ENCODE measurements at places on chromosomes 3 and 15. TPM values are rescaled to one million over a fixed set of nuclear protein-coding genes. Genes with fewer than 3 reads are reported as not detected.

DNA sequence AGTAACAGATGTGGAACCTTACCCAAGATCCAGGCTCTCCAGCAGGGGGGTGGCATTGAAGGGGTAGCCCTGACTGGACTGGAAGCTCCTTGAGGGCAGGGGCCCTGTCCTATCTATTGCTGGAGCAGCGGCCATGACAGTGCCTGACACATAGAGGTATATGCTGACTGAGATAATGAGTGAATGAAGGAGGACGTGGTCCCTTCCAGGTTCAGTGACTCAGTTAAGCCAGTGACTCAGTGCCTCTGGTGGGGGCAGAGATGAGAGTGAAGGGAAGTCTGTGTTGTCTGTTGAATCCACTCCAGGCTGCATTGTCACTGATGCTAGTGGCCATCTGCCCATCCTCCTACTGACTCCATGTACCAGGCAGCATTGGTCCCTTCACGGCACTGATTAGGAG, 13.0 kb upstream of the CTXND1 start:
- DNase-seq: no peak

- DNase-seq: no peak
Measured at GRCh38 chr15:69000725-69001503, 13.6 kb upstream of the NOX5 start.

DNA sequence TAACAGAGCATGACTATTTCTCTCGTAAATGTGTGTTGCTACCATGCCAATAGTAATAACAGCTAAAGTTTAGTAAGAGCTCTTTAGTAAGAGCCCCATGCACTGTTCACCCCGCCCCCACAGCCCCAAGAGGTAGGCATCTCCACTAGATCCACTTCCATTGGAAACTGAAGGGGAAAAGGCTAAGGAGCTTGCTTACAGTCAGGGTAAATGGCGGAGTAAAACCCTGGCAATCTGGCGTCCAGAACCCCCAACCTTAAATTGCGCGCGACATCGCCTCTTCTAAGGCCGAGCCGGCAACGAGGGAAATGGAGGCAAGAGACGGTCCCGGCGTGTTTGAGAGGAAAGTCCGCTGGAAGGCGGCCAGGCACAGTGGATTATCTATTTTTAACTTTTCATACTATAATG, 654 bp upstream of the C3orf38 start:
- DNase-seq: no peak

GRCh38 chr3:69715204-69715603, 24.1 kb upstream of the MITF start:
- no peak for DNase-seq

DNA sequence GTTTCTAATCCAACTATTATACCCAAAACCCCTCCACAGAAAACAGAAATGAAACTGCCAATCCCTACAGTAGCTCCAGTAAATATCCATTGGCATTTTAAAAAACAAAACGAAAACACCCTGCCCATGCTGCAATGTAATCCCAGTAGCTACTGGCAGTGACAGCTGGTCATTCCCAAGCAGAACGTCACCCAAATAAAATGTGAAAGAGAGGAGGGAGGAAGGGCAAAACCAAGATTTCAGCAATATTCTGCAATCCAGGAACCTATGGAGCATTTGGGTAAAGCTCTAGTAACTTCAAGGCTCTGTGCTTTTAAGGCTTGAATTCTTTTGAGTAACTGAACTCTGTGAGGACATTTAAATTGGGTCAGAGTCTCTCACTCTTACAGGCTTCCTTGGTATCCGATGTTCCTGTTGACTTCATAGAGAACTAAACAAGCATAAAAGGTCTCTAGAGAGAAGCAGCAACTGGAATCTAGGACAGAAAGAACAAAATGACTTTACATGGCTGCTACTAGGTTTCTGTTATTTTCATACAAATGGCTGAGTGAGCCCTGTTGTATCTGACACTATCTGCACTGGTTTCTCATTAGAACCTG, 136.2 kb downstream of the TNIK start:
- DNase-seq: peak; percentile 12

DNA sequence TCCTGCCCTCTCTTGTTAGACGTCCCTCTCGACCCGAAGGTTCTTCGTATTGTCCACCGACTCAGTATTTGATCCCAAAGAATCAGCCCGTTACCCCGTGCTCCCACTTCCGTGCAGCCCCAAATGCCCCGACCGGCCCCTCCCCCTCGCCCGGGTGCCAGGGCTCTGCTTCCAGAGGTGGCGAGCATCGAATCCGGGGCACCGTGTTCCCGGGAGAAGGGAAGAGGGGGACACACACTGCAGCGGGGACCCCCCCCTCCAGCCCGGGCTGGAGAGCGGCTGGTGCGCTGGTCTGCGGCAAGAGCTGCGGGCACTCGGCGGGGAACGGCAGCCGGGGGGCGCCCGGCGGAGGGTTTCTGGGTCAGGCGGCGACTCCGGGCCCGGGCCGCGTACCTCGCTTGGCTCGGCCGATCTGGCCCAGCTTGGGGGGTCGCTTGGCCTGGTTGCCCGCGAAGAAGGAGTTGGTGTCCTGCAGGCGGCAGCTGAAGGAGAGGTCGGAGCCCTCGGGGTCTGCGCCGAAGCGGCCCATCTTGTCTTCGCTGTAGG, 556 bp downstream of the CAMK2N2 start:
- DNase-seq: no peak

DNA sequence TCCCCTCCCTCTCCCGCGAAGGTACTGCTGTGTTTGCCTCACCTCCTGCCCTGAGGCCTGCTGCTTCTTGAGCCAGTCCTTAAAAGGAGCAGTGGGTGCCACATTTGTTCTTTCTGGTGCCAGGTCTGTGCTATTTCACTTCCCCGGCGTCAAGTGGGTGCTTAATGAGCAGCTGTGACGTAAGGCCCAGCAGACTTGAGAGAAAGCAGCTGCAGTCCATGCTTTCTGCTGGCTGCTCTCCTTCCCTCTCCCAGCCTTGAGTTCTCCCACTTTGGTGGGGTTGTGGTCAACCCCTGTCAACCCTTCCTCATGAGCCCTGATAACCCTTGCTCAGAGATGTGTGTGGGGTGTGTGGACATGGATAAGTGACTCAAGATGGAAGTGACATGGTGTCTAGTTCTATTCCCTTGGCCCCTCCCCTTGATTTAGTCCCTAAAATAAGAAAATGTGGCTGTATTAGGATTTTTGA, 6.9 kb downstream of the INAFM2 start:
- DNase-seq: no peak

DNA sequence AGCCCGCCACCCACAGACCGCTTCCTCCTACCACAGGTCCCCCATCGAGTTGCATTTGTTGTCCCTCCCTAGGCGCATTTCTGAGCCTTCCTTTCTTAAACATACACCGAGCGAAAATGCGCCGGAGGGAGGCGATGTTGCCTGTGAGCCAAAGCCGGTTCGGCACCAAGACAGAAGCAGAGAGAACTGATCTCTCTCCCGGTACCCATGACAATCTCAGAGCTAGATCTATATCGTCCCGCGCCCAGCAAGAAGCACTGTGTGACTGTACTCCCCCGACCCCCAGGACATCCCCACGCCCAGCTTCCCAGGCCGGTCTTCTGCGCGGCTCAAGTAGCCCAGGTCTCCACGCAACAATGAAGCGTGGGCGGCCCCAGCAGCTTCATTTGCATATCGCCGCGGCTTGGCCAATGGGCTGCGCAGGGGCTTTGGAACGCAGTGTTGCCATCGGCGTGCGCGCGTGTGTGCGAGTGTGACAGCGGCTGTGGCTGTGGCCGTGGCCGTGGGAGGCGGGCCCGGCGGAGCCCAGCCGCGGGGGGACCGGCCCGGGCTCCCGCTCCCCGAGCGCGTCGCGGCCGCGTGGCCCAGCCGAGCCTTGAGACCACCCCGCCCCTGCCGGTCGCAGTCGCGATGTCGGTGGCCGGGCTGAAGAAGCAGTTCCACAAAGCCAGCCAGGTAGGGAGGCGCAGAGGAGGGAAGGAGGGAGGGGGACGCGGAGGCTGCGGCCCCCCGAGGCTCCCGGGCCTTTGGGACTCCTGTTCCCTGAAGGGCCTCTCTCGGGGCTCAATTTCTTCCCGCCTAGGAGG, at the start of gene SH3GL3:
TSS of gene SH3GL3 (plus strand) at position 438 of the 806 bp plus-strand sequence. CDS start at position 631, 193 bp downstream.
- peak; percentile 89 for DNase-seq

DNA sequence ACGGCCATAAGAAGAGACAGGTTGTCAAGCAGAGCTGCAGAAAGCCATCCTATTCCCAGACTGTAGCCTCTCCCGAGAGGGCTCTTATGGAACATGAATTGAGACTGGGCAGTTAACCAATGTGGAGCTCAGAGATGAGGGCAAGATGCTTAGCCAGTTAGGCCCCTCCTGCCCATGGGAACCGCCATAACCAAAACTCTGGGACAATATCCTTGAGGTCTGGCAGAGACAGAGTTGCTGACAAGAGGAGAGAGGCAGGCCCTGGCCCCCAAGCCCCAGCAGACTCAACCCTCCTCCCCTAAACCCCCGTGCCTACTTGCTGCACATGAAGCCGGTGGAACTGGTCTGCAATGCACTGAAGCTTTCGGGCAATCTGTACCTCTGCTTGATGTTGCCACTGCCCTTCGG, 4.8 kb downstream of the BMF start:
- DNase-seq: no peak

DNA sequence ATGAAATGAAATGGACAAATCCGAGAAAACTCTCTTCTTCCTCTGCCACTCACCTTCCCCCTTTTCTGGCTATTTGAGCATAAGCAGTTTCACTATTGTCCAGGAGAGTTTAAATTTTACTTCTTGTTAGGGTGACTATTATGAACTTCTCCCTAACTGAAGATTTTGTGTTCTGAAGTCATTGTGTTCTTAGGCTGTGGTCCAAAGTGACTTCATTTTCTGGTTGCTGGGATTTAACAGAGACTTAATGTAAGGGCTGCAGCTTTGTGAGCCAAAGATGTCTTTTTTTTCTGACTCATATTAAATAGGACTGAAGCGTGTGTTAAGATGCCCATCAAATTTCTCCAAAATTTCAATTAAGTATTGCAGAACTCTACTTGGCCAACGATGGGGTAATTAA, 46.5 kb upstream of the FSTL1 start:
- DNase-seq: peak; percentile 88

- no peak for DNase-seq
Measured at GRCh38 chr15:58038426-58039078, 27.0 kb downstream of the ALDH1A2 start.

- DNase-seq: no peak
Measured at GRCh38 chr3:49673121-49673714, 933 bp upstream of the APEH start.

DNA sequence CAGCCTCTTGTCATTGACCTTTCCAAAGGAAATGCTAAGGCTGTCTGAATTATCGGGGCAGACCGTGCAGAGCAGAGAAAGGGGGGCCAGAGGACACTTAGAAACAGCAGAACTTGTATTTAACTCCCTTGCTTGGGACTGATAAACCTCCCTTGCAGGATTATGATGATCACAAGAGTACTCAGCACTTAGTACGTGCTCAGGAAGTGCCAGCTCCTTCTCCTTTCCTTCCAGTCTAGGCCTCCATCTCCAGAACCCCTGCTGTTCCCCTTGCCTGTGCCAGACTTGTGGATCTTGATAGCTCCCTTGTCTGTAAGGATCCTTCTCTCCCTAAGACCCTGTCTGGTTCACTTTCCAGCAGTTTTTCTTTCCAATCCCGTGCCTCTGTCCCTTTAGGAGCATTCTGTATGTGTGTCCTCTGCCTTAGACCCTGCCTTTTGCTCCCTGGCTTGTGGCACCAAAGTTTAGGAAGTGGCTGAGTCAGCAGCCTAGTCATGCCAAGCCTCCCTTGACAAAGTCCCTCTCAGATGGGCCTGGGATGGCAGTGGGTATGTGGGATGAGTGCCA, 747 bp downstream of the SORD start:
- no peak for DNase-seq

DNA sequence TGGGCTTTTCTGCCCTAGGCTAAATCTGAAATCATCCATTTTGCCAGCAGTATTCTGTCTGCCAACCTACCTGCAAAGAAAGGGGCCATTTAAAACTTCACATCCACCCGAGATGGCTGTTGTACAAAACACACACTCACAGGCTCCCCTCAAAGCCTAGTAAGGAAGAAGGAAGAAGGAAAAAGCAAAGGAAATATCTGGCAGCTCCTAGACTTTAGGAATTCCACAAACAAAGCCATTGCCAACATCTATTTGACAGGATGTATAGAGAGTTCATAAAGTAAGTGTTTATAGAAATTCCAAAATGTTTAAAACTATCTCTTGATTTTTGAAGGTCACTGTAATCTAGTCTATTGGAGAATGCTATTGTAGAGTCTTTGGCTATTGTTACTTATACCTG, 91.9 kb upstream of the THBS1 start:
- DNase-seq: no peak

DNA sequence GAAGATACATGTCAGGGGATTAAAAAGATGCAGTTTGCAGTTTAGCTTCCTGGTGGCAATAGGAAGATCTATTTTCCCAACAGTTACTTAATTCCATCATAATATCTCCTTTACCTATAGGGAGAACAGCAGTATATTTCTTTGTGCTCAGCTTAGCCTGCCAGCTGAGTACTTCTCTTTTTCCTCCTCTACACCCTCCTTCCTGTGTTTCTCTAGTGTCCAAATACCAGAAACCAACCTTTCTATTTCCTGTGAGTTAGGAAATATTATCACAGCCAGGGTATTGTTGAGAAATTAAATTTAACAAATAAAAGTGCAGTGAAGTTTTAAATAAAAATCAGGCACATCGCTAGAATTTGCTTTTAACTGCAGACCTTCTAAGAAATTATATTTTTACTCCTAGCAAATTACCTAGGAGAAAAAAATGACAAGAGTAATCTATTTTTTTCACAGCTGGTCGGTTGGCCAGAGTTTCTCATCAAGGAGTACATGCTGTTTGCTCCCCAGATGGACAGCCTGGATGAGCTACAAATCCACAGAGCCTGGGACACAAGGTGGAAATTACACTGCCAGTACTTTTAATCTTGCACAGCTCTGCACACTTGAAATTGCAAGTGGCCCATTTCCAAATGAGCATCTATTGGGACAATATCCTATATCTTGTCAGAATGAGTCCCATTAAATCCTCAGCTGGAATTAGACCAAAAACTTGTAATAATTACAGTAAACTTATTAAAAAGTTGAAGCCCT, 185.2 kb upstream of the CFAP20DC start:
- no peak for DNase-seq

- no peak for DNase-seq
Measured at GRCh38 chr3:66376568-66376967, 124.3 kb downstream of the LRIG1 start.

DNA sequence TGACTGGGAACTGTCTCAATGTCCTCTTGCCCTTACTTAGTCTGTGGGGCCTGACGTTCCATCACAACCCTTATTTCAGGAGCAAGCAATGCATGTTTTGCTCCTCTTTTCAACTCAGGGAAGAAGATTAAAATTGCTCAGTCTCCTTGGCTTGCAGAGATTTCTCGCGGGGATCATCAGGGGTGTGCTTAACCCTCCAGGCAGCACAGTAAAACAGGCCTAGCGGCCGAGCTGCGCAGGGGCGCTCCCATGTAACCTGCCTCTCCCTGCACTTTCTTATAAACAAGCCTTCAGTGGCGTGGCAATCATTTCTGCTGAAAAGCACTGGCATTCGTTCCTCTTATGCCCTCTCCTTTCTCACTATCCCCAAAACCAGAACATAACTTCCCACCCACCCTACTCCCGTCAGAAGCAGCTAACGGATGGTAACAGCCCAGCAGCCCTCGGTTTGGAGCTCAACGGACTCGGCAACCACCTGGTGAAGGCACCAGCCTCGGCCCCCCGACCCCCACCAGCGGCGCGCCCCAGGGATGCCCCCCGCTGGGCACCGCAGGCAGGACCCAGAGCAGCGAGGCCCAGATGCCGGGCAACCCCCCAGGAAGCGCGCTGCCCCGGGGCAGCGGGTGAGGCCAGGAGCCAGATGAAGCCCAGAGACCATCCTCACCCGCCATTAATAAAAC, 1.1 kb downstream of the MCF2L2 start:
- no peak for DNase-seq

The SEMA3G gene
- polyA plus RNA-seq: 12.4 TPM

The SLC22A13 gene
- polyA plus RNA-seq: 0.13 TPM

The SPINK8 gene
- polyA plus RNA-seq: not detected

The P3H2 gene
- polyA plus RNA-seq: 57.0 TPM

The CHST13 gene
- polyA plus RNA-seq: 0.17 TPM

The ZNF501 gene
- 7.2 TPM for polyA plus RNA-seq

The GOLIM4 gene
- 50.4 TPM for polyA plus RNA-seq
